ENCODE measurements at places on chromosomes 12 and 14.

GRCh38 chr12:108822497-108823205, 34.7 kb downstream of the SSH1 start:
- no peak for DNase-seq

GRCh38 chr12:517538-517937, 57.8 kb downstream of the B4GALNT3 start:
- DNase-seq = no peak

GRCh38 chr14:60495946-60496345, 10.1 kb upstream of the C14orf39 start:
- DNase-seq = no peak

GRCh38 chr12:101823891-101824290, 6.9 kb downstream of the GNPTAB start:
- DNase-seq = peak; percentile 48

GRCh38 chr12:45327823-45328383, 112.0 kb downstream of the ANO6 start:
- no peak for DNase-seq

GRCh38 chr12:89960607-89961394, 252.2 kb upstream of the ATP2B1 start:
- no peak for DNase-seq

GRCh38 chr14:45123271-45123670, 11.0 kb downstream of the FKBP3 start:
- no peak for DNase-seq

- no peak for DNase-seq
Measured at GRCh38 chr12:107349008-107349747, 255.8 kb upstream of the CRY1 start.

DNA sequence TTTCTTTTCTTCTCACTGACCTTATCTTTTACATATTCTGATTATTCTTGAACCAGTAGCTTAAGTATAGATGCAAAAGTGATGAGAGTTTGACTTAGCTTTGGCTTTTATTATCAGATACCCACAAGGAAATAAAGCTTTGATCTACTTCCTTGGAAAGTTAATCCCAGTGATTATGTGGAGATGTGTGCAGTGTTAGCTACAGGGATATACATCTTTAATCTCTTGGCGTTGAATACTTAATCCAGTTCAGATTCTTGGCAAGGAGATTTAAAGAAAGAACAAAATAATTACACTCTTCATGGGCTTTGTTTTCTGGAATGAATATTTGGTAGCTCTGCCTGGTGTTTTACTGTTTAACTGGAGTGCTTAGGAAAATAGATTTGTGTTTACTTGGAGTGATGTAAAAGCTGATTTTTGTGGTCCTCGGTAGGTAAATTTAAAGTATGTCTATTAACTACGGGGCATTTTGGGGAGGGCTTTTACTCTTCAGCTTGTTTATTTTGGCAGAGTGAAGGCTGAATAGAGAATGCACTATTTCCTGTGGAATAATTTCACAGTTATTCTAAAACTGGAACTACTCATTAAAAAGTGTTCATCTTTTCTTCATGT, 150.1 kb upstream of the LRIG3 start:
- DNase-seq = no peak

GRCh38 chr12:50087995-50088394, 2.9 kb downstream of the SMARCD1 start:
- DNase-seq = no peak

DNA sequence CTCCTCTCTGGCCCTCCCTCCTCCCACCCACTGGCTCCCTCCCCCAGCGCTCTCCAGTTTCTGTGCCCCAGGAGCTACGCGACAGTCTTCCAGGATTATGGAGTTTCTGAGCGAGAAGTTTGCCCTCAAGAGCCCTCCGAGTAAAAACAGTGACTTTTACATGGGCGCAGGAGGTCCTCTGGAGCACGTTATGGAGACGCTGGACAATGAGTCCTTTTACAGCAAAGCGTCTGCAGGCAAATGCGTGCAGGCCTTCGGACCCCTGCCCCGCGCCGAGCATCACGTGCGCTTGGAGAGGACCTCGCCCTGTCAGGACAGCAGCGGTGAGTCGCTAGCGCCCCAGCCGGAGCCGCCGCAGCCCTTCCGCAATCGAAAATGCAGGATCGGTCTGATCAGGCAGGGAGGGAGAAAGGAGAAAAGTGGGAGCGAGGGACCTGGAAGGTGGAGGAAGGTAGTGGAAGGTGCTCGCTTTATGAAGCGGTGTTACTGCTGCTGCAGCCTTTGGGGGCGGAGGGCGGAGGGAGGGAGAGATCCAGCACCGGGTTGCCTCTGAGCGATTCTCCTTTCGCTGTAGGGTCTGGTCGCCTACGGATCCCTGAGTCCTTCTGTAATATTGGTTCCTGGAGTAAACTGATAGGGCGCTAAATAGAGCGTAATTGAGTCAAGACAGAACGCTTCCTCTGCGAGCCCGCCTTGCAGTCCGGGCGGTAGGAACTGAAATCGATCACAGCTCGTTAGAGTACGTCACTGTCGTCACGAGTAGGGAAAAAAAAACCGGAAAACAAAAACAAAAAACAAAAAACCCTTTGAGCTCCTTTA, at the start of gene ALX1:
Gene ALX1 (plus strand): TSS at position 56 of the 819 bp plus-strand sequence. CDS start 42 bp downstream, at position 98.
- DNase-seq = no peak

- no peak for DNase-seq
Measured at GRCh38 chr12:49588721-49589516, 16.5 kb downstream of the FAM186B start.

- no peak for DNase-seq
Measured at GRCh38 chr12:58285551-58285950, 344.2 kb downstream of the ATP23 start.

- DNase-seq = no peak
Measured at GRCh38 chr12:74889563-74890236, 319.9 kb downstream of the KCNC2 start.

GRCh38 chr12:114269153-114269552, 136.8 kb downstream of the TBX5 start:
- no peak for DNase-seq

DNA sequence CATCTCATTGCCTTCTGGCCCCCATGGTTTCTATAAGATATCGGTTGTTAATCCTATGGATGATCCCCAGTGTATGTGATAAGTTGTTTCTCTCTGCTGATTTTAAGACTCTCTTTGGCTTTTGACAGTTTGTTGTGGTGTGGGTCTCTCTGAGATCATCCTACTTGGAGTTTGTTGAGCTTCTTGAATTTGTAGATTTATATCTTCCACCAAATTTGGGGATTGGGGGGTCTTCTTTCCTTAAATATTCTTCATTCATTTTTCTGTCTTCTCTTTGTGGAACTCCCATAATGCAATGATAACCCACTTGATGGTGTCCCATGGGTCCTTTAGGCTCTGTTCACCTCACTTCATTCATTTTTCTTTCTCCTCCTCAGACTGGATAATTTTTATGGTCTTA, 20.0 kb upstream of the BBS10 start:
- no peak for DNase-seq

- DNase-seq = no peak
Measured at GRCh38 chr12:89895591-89895990, 187.0 kb upstream of the ATP2B1 start.

DNA sequence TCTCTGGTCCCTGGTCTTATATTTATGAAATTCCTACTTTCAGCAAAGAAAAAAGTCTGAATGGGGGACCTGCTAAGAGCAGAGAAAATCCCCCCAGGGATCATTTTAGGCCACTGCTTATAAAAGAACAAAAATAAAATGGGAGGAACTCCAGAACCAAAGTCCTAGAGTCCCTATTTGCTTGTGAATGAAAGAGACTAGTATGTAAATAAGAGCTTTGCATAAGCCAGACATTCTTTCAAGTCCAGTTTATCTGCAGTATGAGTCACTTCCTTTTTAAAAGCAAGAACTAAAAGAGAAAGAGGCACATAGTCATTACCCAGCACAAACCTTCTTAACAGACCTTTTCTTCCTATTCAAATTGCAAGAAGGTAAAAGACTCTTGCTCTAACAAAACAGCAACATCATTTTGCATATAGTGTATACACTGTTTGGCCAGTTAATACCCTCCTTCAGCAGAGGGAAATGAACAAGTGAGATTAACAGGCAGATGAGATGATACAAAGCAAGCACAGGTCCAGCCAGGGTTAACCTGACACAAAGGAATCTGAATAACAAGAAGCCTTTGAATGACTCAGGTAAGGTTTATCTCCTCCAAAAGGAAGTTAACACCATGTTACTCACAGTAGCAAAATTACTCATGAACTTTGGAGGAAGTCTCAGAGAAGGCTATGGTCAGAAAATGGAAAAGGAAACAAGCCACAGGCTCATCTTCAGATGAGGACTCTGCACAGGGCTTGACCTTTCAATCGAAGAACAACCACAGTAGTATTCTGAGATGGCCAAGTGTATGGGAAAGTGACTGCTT, 87.3 kb downstream of the PHLDA1 start:
- DNase-seq = no peak

GRCh38 chr12:53053218-53054111, 3.6 kb downstream of the TNS2 start:
- peak; percentile 39 for DNase-seq

DNA sequence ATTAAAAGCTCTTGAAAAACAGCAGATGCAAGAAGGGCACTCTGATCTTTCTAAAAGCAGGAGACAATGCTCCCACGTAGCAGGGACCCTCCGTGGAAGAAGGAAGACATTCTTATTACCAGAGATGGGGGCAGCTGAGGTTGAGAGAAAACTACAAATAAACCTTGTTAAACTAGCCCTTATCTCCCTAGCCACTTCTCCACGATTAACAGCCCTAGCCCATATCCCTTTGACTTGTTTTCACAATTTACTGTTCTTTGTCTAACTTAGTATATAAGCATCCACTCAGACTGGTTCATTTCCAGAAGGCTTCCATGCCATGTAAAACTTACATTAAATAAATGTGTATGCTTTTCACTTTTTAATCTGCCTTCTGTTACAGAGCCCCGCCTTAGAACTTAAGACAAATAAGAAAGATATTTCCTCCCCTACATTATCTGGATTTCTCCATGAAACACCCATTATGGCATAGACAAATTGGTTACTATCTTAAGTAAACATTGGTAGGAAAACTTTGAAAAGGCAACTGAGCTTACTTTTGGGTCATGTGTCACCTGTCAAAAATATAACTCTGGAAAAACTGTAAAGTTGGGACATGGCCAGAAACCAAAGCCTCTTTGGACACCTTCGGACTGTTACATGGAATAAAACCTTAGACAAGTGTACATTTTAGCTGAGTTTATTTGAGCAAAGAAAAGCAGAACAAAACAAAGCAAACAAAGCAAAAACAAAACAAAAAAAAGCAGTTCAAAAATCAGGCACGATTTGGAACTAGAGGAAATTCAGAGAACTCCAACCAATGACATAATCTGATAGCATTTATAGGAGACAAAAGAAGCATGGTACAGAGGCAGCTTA, 4.9 kb upstream of the RNASE1 start:
- DNase-seq = no peak

- peak; percentile 9 for DNase-seq
Measured at GRCh38 chr14:37232907-37233481, 35.3 kb downstream of the MIPOL1 start.

GRCh38 chr12:79424109-79424721, 266.5 kb downstream of the PAWR start:
- no peak for DNase-seq

- DNase-seq = no peak
Measured at GRCh38 chr12:98741556-98742265, 96.6 kb downstream of the APAF1 start.

DNA sequence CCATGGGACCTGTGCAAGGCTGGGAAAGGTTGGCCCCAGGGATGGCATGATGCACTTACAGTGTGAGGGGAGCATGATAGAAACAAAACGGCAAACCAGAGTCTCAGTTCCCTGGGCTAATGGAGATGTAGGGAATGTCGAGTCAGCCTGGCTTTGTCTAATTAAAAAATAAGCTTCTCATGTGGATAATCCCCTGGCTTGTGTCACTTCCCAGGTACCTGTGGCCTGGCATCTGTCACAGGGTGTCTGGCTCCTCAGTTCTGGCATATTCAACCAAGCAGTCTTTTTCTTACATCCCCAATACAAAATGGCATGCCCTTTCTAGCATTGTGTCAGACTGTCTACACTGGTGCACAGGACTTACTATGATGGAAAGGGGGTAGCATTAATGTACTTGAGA, 261.4 kb downstream of the GRIN2B start:
- no peak for DNase-seq

DNA sequence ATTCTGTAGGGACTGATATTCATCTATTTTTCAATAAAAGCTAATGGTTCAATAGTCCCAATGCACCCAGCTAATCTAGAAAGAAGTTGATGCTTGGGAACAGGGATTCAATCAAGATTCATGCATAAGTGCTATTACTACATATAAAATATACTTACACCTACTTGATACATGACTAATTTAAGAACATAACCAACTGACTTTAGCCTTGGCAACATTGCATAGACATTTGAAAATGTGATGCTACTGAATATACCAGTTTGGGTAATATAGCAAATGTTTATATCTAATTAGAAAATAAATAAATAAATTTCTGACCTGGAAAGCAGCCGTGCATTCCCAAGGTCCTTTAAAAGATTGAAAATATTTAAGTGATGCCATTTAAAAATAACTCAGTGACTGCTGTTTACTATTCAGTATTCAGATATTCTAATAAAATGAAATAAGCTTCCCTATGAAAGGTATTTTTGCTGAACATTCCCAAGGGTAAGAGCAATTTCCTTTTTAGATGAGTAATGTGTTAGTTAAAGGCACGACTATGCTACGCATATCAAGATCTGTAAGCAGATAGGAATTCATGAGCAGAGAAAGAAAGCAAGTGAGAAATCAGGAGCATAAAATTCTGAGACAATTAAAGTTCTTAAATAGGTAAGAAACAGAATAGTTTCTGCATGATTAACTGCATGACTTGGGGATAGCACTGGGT, 160.6 kb upstream of the SYT1 start:
- no peak for DNase-seq
